T-helper 9 cell (primary cell): ENCODE measurements at places on chromosomes 6 and 20.

DNA sequence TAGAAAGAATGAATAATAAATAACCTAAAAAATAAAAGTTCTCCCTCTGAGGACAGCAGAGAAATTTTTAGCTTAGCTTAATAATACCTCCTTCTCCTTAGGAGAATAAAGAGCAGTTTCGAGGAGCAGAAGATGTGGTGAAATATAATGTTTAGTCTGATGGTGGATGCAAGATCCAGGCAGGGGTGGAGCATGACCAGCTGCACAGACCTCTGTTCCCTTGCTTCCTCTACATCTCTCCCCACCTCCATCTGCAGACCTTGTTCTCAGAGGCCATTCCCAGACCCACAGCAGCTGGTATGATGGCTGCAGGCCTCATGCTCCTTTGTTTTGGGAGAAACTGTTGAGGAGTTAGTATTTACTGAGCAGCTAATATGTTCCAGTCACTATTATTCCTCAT, 1.5 kb downstream of the BTN3A2 start:
- no peak for DNase-seq

DNA sequence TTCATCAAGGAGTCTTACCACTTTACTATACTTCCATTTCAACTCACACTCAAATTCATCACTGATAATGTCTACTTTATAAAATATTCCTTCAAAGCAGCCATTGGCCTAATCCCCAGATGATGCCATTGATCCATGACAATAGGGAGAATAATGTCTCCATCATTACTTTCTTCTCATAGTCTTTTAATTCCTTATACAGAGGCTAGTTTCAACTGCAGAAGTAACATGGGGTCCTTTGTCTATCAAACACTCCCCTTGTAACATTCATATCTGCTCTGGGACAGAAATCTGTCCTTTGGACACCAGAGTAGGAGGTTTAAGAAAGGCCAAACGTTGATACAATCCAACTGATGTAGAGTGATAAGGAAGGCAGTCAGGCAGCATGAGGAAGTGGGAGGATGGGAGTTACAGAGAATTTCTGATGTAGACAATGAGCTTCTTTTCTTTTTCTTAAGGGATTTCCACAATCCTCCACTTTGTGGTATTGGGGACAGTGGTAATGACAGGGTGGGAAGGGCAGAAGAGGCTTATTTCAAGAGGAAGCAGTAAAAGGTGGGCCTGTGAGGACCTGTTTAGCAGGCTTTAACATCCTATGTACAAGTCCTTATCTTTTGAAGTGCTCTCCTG, 18.9 kb upstream of the HLA-DOA start:
- no peak for DNase-seq

- DNase-seq, result no peak
Observed at GRCh38 chr20:39124064-39124463, 161.9 kb downstream of the DHX35 start.

DNA sequence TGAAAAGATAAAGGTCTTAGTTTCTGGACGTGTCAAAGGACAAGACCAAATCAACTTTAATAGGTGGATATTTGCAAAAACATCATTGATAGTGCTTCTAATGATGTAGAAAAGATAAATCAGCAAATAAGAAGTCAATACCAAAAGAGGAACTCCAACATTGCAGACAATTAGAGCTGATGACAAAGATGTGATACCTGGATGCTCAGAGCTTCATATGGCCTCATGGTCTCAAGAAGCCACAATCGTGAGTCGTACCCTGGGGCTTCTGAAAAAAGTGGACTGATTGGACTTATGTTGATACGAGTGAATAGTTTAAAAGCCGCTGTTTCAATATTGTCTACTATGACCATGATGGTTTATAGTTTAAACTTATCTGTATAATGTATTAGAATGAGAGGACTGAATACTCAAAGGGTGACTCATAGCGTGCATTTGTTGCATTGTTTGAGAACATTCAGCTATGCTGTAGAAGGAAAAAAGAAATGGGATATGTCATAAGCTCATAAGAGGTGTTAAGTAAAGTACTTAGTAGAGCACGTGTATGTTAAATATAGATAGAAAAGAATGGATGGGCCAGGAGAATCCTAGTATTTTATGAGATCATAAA, 54.6 kb upstream of the RIPOR2 start:
- no peak for DNase-seq

DNA sequence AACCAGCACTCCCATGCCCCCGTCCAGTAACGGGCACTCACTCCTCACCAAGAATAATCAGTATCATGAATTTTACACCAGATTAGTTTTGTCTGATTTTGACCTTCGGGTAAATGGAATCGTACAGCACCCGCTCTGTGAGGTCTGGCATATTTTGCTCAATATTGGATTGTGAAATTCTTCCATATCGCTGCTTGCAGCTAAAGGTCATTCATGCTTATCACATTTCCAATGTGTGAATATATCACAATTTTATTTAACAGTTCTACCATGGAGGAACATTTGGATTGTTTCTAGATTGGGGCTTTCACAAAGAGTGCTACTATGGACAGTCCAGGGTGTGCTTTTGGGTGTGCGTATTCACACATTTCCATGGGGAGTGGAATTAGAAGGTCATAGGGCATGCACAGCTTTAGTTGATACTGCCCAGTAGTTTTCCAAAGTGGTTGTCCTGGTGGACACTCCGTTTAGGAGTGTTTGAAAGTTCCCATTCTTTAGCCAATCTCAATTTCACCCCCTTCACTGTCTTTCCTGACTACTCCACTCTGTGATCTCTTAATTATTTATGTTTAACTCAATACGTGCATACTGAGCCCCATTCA, 86.6 kb downstream of the ISM1 start:
- DNase-seq, result no peak

DNA sequence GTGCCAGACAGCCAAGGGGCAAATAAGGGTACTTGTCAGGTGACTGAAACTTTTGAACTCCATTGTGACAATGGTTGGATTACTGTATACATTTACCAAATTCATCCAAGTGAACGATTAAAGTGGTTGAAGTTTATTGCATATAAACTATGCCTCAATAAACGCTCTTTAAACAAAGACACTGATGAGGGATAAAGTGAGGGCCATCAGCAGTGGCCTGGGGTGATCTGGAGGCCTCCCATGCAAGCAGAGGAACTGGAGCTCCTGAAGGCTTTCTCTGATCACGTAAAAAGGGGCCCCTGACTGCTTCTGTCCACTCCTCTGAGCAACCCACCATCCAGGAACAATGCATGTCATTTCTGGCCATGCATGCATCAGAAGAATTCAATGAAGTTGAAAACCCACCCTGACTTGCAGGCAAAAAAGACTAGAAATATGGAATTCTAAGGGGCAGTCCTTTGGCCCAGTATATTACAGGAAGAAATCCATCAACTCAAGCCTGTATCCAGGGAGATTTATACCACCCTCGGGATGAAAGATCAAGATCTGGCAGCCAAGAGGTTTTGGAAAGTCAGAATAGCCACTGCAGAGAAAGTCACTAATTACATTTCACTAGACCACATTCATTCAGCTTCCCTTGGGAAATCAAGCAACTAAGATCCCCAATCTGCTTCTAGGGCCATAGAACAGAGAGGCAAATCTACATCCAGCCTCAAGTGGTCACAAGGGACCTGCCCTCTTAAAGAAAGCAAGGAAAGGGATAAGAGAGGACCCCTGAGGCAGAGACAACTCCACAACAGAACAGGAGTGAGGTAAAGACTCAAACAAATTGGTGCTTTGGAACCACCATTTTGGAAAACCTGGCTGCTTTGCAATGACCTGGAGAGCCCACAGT, 31.7 kb upstream of the RAB22A start:
- DNase-seq, result no peak

DNA sequence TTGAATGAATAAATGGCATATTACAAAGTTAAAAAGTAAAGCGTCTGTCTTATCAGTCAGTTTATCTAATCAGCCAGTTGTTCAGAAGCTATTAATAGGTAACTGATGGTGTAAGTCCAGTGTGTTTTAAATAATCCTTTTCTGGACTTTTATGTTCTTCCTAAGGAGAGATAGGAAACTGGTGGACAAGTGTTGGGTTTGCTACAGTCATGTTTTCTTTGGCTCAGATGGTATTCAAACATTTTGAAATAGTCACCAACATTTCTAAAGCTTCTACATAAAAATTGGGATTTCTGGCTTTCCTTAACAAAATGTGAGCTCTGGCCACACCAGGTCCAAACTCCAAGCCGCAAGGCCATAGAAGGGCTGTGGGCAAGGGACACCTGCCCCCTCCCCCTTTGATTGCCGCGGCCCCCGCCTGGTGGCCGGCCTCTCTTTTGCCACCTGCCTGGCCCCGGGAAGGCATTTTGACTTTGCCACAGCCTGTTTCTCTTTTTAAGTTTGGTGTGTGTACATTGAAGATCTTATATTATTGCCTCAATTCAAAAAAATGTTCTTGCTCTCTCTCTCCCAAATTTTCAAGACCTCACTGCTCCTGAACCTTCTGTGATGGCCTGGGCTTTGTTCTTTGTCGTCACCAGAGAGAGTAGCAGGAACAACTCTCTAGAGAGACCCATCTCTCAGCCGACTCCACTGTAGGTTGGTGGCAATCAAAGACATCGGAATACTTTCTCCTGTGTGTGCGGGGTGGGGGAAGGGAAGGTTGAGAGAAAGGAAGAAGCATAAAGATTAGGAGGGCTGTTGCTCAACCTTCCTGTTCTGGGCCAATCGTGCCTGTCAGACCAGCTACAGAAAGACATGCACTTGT, 84.0 kb upstream of the ZNF217 start:
- no peak for DNase-seq

DNA sequence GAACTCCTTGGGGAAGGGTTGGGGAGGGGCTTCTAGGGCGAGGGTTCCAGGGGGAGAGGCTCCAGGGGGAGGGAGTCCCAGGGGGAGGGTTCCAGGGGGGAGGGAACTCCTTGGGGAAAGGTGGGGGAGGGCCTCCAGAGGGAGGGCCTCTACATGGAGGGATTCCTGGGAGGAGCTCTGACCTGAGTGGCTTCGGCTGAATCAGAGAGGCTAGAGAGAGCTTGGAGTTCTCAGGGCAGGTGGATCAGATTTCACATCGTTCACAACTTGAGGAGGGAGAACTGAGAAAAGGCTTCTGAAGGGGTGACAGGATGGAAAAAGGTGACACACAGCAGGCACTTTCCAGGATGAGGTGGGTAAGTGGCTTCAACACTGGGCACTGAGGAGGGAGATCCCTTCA, 49.1 kb downstream of the DAAM2 start:
- no peak for DNase-seq

- DNase-seq, result no peak
Observed at GRCh38 chr6:106316375-106316766, 9.2 kb downstream of the ATG5 start.

GRCh38 chr6:151807513-151808370, at the start of gene ESR1:
ESR1 (plus strand) TSS chr6:151807682; CDS start chr6:151807913, 231 bp downstream.
- DNase-seq, result no peak

- DNase-seq, result no peak
Observed at GRCh38 chr6:42781546-42781795, 381 bp upstream of the BICRAL start.

GRCh38 chr20:20802328-20802727, 89.9 kb upstream of the RALGAPA2 start:
- DNase-seq, result no peak

- no peak for DNase-seq
Observed at GRCh38 chr6:89489078-89489477, 56.1 kb downstream of the ANKRD6 start.
